ENCODE measurements at places on chromosomes 3 and 15.
A peak's percentile ranks its signal among the peaks of the same experiment; 100 is the strongest.

GRCh38 chr15:66707310-66708082, 5.5 kb downstream of the SMAD6 start:
- DNase-seq = no peak

DNA sequence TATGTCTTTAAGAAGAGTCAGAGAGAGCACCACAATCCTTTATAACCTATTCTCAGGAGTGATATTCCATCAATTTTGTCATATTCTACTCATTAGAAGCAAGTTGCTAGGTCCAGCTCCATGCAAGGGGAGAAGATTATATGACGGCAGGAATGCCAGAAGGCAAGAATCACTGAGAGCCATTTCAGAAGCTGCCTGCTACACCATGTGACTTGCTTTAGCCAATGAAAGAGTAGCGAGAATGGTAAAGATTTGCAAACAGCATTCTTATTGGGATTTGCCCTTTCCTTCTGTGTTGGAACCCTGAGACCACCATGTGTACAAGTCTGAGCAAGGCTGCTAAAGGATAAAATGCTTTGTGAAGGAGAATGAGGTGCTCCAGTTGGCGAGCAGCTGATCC, 4.5 kb upstream of the C3orf70 start:
- no peak for DNase-seq

DNA sequence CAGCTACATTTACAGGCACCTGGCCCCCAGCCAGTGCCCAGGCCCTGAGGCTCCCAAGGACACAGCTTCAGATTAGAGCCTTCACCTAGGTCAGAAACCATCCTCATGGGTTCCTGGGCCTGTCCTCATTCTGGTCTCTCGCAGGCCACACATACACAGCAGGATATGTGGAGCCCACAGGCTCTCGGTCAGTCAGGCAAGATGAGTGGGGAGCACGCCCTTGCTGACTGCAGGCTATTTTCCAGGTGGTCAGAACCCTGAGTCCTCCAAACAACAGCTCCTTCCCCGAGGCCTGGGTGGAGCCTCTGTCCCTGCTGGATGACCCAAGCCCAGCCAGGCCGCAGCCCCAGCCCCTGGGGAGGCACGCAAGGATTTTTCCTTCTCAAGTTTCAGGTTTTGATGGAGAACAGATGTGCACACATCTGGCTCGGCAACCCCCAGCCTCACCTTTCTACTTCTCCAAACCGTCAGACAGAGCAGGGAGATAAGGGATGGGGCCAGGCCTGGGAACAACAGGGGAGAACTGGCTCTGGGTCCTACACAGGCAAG, 1.6 kb downstream of the STRA6 start:
- peak; percentile 74 for DNase-seq

- no peak for DNase-seq
These were observed 200.2 kb downstream of the RPLP1 start for GRCh38 chr15:69652751-69653305.

- DNase-seq = no peak
These were observed 40.4 kb downstream of the IQCB1 start for GRCh38 chr3:121794264-121794983.

GRCh38 chr3:106049821-106050220, 181.0 kb upstream of the CBLB start:
- DNase-seq = no peak

GRCh38 chr3:124786511-124787241, 56.4 kb downstream of the UMPS start:
- DNase-seq = peak; percentile 28

- DNase-seq = no peak
These were observed 513.2 kb downstream of the MECOM start for GRCh38 chr3:169150343-169150742.

DNA sequence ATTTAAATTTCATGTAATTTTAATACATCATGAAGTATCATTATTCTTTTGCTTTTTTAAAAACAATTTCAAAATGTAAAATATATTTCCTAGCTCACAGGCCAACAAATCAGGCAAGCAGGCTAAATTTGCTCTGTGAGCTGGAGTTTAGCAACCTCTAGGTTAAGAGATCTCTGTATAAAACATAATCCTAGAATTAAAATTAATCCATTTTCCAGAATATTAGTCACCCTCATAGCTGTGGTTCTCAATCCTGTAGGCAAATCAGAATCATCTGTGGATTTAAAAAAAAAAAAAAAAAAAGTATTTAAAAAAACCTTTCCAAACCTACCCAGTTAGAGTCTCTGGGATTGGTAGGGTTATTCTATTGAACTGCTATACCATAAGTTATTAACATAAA, 209.7 kb downstream of the MINAR1 start:
- DNase-seq = no peak

DNA sequence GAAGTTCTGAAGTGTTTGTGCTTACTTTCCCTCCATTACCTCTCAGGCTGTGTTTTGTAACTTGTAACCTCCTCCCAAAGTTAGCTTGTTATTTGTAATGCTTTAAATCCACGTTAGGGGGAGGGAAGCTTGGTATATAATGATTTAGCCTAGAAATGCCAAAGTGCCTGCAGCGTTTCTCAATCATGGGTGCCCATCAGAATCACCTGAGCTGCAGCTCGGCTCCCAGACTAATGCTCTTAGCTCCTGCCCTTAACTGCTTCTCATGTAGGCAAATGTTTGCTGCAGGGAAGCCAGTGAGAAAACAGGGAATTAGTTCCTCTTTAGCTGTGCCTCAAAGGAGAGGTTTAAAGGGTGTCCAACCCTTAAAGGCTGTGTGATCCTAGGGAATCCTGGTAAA, 219.2 kb upstream of the NAALADL2 start:
- no peak for DNase-seq

DNA sequence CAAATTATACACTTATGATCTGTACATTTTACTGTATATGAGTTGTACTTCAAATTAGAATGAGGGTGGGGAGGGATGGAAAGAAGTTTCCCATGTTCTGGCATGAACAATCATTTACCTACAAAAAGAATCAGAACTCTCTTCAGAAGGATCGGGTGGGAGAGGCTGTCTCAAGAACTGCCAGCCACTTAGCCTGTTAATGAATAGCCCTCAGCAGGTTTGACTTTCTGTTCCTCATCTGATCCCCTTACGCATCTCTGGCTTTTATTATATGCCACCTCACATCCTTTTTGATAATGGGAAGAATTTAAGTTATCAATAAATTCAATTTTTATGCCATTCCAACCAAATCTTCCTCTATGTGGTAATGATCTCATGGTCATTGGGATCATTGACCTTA, 168.3 kb upstream of the TGFBR2 start:
- DNase-seq = no peak

DNA sequence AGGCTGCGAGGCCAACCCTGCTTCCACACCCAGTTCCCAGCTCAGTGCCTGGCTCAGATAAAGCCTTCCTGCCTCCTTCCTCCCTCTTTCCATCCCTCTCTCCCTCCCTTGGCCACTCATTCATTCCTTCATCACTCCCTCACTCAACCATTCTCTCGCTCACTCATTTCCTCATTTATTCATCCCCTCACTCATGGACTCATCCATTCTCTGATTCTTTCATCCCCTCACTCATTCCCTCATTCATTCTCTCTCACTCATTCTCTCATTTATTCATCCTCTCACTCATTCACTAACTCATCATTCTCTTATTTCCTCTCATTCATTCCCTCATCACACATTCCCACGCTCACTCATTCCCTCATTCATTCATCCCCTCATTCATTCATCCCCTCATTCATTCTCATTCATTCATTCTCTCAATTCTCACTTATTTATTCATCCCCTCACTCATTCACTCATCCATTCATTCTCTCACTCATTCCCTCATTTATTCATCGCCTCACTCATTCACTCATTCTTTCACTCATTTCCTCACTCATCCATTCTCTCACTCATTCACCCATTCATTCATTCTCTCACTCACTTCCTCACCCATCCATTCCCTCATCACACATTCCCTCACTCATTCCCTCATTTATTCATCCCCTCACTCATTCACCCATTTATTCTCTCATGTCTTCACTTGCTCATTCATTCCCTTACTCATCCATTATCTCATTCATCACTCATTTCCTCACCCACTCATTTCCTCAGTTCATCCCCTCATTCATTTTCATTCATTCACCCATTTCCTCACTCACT, 13.2 kb downstream of the ABTB1 start:
- no peak for DNase-seq

- DNase-seq = no peak
These were observed 5.0 kb upstream of the CCR9 start for GRCh38 chr3:45881078-45882022.

DNA sequence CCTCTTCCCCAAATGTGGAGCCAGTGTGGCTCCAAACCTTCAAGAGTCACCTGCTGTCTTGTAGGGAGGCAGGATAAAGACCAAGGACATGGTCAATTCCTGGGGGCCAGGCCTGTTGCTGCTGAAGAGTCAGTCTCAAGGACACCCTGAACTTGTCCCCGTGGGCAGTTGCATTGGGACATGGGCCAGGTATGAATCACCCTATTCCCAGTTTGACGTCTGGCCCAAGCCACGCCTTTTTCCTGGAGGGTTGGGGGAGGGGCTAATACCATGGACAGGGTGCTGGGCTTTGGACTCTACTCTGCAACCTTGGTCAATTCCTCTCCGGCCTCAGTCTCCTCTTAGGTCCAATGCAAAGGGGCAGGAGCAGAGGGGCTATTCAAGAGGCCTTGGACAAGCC, 10.4 kb downstream of the ATP2B2 start:
- peak; percentile 50 for DNase-seq

- no peak for DNase-seq
These were observed 17.1 kb downstream of the STX19 start for GRCh38 chr3:94011233-94011711.

GRCh38 chr3:119700269-119700919, 2.4 kb upstream of the CFAP91 start:
- no peak for DNase-seq

DNA sequence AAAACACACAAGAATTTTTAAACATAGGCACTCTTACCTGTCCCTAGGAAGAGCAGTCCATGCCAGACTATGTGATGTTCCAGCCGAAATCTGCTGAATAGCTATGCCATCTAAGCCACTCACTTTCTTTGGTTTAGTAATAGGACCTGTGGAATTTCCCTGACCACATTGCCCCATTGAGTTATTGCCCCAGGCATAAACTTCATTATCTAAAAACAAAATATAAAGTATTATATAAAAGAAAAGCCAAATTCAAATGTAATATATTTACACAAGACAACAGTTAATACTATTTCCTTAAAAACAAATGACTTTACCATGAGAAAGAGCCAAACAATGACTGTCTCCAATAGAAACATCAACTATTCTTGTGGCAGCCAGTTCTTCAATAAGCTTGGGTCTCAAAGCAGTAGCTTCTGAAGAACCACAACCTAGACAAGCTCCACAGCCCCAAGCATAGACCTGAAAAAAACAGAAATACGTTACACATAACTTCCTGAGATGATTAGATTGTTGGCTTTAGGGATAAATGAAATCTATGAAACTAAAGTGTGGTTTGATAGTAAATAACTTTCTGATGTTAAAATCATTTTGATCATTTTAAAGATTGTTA, 84.3 kb downstream of the HERC1 start:
- DNase-seq = no peak

GRCh38 chr15:49154359-49154758, 1.0 kb downstream of the COPS2 start:
- no peak for DNase-seq

GRCh38 chr3:194688200-194688740, 2.6 kb downstream of the FAM43A start:
- DNase-seq = peak; percentile 19

DNA sequence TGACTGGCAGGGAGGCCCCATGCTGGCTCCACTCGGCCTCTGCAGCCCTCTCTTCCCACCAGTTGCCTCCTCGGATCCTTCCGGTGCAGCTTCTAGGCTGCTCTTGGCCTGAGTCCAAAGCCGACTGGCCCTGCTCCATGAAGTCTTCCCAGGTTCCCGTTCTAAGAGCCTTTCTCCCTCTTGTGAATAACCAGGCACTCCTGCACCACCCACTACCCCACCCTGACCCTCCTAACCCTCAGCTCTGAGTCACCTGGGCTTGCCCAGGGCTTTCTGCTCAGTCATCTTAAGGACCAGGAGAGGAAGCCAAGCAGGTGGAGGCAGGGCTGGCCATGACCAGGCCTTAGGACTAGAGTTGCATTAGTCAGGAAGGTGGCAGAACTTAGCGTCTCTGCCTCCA, 28.1 kb upstream of the CNBP start:
- DNase-seq = peak; percentile 66

GRCh38 chr3:20930034-20930433, 744.0 kb upstream of the SGO1 start:
- DNase-seq = peak; percentile 41

DNA sequence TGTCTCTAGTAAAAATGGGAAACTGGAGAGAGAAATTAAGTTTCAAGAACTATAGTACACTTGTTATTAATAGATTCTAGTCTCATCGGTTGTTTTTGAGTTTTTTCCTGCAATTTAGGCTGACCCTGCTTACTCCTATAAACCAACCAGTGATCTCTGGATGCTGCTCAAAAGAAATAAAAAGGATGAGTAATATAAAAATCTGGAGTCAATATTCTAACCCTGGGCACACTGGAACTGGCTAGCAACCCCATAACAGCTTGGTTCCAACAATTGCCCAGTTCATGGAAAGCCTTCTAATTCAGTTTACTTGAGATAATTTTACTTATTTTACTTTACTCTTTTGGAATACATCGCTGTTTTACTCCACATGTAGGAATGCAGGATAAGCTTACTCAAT, 211.6 kb downstream of the GBE1 start:
- DNase-seq = no peak

GRCh38 chr3:170692720-170693119, 106.8 kb upstream of the SLC7A14 start:
- no peak for DNase-seq

DNA sequence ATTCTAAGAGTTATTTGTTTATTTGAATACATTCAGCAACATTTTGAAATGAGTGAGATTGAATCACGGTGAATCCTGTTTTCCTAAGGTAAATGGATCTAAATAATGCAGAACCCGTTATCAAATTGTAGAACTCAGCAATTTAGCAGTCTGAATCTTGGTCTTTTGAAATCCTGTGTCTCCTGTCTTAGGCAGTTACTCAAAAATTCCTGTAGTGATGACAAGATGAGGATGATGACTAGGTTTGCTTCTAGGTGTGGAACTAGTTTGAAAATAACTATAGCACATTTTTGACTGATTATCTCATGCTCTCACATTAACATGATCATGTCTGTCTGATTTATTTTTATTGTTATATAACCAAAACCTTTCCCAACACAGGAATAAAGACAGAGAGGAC, 115.0 kb downstream of the RAP2B start:
- no peak for DNase-seq

GRCh38 chr15:81191701-81192100, 5.0 kb upstream of the IL16 start:
- DNase-seq = no peak

All from SW 1271 (cell line).